ENCODE measurements at places on chromosomes 1 and 21.

- no peak for DNase-seq
Observed at GRCh38 chr1:119885903-119886783, 10.2 kb downstream of the ADAM30 start.

DNA sequence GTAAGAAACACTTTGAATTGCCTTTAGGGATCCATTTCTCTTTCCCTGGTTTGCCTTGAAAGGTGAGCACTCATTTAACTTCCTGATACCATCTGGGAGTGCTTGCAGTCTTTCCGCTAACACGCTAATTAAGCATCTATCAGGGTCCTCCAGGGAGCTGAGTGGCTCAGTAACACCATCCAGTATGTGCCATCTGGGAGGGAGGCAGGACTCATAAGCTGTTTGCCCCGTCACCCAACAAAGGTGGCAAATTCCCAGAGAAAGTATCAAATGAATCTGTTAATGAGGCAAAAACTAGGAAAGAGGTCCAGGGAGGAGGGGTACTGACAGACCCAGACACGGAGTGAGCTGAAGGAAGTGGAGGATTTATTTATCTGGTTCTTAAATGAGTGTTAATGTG, 430.9 kb downstream of the HLX start:
- DNase-seq: no peak

- no peak for DNase-seq
Observed at GRCh38 chr1:236394879-236395229, 768 bp downstream of the EDARADD start.

DNA sequence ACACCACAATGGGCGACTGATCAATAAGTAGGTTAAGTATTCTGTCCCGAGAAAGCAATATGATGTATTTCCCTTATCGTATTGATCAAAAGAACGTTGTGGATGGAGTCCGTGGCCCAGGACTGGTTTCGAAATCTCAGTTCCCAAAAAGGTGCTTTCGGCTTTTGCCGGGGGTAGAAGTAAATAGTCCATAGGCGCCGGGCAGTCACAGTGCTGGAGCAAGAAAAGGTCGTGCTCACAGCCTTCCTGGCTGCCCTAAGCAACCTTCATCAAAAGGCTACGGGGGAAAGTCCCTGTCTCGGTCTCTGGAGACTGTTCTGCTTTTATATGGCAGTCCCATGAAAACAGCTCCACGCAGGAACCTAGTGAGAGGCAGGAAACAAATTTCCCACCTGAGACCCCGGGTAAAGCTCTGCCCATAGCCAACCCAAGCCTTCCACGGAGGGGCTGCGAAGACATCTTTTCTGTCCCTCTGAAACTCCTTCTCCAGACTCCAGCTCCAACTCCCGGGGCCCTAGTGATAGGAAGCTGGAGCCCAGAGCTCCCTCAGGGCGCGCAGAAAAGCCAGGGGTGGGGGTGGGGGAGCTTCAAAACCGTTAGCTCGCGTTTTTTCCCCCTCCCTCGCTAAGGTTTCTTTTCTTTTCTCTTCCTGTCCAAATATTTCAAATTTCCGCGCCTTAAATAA, 7.0 kb downstream of the CDKN2C start:
- DNase-seq: no peak

DNA sequence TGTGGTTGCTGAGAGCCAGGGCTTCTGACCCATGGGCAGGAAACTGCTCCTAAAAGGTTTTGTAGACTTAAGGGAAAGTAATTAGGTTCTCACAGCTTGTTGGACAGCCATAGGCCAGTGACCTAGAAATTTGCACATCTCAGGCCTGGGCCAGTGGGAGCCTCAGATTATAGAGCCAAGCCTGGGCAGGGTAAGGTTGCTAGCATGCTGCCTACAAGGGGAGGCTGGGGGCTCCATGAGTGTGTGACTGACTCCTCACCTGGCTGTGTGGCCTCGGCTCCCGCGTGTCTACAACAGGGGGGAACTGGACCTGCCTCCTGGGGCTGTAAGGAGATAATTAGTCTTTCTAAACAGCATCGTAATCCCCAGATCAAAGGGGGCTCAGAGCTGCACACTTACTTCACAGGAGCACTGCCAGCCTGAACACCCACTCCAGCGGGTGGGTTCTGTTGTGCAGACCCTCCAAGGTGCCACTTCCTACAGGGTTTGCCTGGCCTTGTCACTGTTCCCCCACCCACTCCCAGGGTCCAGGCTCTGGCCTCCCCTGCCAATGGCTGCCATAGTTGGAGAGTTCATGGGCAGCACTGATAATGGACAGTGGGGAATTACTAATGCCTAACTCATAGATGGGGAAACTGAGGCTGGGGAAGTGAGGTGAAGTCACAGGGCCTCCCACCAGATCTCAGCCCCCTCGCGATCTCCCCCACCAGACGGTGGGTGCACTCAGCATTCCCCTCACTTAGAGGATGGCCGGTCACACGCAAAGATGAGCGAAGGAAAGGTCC, 230.4 kb upstream of the TMEM51 start:
- DNase-seq: no peak

- no peak for DNase-seq
Observed at GRCh38 chr1:30083800-30084464, 639.5 kb downstream of the MATN1 start.

GRCh38 chr1:70468180-70468579, 57.1 kb downstream of the CTH start:
- no peak for DNase-seq

DNA sequence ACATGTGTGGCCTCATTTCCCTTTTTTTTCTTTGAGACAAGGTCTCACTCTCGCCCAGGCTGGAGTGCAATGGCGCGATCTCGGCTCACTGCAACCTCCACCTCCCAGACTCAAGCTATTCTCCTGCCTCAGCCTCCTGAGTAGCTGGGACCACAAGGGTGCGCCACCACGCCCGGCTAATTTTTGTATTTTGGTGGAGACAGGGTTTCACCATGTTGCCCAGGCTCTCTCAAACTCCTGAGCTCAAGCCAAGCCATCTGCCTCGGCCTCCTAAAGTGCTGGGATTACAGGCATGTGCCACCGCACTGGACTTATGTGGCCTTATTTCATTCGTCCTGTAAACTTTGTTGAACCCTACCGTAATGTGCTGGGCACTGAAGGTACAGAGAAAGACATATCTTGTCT, 569 bp upstream of the WARS2 start:
- no peak for DNase-seq

DNA sequence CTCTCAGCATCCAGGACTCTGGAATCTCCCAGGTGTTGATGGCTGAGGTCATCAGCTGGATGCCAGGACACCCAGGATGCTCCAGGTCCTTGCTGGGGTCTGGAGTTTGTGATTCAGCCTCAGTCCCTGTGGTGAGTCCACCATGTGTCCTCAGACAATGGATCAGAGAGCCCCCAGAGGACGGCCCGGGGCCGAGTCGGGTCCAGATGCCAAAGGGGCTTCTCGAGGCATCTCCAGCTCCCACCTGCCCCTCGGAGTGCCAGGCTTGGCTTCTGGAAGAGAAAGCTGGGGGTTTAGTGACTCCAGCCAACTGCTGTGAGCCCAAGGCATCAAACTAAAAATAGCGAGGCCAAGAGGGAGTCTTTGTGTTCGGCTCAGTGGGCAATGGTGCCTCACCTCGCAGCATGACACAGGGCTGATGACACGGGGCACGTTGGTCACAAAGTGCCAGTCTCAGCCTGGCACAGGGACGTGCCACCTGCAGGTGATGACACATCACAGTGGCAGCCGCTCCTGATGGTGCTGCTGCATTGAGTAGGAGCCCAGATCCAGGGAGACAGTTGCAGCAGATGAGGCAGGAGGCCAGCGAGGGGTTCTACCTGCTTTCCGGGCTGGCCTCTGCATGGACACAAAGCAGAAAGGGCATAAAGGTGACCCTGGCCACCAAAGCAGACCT, 10.6 kb downstream of the PDE9A start:
- DNase-seq: no peak

- no peak for DNase-seq
Observed at GRCh38 chr1:64183395-64184002, 19.9 kb upstream of the UBE2U start.

DNA sequence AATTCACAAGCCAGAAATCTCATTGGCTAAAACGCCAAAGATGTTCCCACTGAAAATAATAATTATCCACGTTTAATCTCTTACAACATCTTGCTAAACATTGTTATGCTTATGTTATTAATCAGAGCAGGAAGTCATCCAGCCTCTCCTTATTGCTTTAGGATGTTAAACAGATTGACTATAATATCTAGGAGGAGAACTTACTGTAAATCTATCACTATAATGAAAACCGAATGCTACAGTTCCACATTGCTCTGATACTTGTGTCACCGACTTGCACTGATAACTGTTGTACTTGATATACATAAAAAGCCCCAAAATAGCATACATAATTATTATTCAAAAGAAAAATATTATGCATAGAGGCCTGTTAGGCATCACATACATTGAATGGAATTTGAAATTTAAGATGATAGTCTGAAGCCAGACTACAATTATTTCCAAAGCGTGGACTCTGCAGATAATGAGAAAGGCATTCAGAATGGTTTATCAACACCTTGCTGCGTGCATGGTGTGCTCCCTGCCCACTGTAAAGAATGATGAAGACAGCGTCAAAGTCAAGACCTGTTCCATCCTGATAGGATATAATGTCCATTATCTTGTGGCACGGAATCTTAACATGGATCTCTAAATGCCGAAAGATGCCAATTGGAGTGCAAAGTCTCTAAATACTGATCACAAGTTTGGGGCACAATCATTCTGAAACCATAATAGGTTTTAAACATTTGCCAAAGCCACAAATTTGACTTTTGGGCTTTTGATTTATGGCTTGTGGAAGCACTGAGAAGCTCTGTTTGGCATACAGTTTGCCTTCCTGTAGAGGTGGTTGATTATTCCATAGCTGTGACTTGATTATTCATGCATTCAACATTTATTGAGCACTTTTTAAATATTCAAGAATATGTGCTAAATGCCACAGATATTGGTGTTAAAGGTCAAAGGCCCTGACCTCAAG, 71.3 kb downstream of the CRB1 start:
- DNase-seq: no peak

- no peak for DNase-seq
Observed at GRCh38 chr21:36557316-36557715, 77.4 kb upstream of the CLDN14 start.

DNA sequence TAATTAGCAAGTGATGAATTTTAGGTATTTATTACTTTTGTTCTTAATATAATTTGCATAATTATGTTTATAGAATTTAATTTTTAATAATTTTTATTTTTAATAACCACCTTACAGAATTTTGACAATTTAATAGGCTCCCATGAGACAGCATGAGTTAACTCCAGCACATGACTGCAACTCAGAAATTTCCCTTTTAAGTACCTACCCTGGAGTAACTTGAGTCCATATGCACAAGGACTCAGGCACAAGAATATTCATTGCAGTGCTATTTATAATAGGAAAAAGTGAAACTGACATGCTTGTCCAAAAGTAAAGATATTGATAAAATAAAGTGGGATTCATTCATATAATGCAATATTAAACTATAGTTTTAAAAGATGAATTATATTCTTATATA, 54.1 kb upstream of the C1orf53 start:
- DNase-seq: no peak

DNA sequence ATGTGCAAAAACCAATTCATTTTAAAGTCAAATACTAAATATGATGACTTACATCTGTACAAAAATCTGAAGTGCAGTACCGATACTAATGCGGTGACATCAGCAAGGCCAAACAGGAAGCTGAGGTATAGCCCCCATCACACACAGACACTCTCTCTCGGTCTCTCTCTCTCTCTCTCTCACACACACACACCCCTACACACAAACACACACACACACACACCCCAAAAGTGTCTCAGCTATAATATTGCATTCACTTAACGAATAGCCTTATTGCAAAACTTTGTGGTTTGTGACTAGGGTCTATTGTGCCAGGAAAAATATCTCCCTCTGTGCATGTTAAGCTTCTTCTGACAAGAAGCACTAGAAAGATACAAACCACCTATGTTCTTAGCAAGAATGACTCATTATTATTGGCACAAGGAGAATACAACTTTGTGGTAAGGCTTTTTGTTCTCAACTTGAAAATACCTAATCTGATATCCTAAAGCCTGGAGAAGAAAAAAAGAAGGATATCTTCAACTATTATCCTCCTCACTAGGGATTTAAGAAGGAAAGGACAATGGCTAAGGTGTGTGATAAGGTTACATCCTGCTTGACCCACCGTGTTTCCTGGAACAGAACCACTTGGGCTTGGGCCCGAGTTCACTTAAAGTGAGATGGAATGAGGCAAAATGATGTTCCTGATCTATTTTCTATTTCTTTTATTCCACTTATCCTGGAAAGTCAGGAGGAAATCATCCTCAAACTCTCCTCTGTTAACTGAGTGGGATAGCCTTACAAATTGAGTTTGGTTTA, 107.1 kb downstream of the NIBAN1 start:
- no peak for DNase-seq

GRCh38 chr1:86461482-86461881, 7.2 kb upstream of the CLCA1 start:
- no peak for DNase-seq

- DNase-seq: no peak
Observed at GRCh38 chr1:114976891-114977290, 52.7 kb upstream of the TSHB start.

GRCh38 chr1:101203820-101204540, 32.8 kb upstream of the S1PR1 start:
- no peak for DNase-seq

DNA sequence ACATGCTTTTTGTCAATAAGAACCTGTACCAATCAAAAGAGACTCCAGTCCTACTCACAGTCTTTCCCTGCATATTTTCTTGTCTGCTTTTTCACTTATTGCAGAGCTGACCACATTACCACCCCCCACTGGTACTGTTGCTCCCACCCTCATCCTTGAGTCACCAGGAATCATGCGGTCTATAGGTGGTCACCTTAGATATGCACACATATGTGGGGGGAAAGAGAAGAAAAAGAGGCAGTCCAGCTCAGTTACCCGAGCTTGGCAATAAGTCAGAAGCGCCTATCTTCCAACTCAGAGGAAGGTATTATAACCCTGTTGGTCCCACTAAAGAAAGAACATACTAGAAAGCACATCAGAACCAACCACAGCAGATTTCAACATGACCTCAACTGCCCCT, 119.2 kb downstream of the SMYD2 start:
- DNase-seq: no peak

GRCh38 chr1:236636017-236636416, 31.7 kb upstream of the HEATR1 start:
- no peak for DNase-seq

DNA sequence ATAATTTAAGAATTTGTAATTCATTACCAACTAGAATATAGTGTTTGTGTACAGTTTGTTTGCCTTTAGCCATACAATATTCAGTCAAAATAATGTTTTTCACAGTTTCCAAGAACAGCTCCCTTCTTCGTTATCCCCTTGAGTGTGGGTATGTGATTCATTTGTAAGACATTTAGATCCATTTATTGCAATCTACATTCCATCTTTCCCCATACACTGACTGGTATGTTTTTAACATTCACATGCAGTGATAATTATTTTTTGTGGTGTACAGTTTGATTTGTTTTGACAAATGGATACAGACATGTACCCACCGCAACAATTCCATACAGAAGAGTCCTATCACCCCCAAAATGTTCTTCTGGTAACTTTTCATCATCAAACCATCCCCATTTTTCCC, 589.1 kb upstream of the ADAMTS5 start:
- no peak for DNase-seq

GRCh38 chr1:48784301-48784700, 7.6 kb upstream of the BEND5 start:
- no peak for DNase-seq
